ENCODE measurements at places on chromosomes 1 and 21.

GRCh38 chr1:71232786-71233185 is 152.0 kb upstream of the ZRANB2 start:
- no peak for DNase-seq

DNA sequence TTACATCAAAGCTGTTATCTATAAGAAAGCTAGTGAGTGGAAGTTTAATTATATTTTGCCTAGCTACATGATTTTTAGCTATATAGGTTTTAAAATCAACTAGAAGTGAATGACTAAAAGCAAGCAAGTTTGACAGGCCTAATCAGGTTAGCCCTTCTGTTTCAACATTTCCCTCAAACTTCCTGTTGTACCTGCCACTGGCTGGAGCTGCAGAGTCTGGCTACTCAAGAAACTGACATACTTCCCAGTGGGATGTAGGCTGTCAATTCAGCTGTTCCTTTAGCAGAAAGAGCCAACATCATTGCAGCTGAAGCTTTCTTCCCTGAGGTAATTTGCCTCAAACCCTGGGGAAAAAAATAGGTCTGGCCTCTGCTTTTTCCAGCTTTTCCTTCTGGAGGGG is 87.1 kb upstream of the TNR start:
- DNase-seq: no peak

DNA sequence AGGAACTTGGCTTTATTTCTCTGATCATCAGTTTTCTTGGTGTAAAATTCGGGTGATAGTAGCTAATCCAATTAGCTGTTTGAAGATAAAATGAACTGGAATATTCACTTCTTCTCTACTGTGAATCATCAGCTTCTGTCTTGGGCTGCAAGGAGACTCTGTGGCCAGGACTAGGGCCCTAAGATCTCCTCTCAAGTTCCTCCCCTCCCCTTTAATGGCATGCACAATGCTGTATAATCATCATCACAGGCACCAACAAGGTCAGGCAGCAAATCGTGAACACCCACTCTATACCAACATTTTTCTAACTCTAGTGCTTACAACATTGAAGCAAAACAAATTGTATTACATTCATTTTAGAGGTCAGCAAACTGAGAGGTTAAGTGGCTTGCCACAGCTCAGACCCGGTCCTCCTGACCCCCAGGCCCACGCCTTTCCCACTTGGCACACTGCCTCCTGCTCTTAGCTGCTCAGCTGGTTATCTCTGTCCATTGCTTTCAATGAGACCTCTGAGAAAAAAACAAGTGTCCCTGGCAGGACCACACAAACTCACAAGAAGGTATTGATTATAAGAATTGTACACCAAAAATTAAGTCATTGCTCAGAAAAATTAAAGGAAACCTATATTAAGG is 31.8 kb downstream of the LRRC52 start:
- DNase-seq: no peak

DNA sequence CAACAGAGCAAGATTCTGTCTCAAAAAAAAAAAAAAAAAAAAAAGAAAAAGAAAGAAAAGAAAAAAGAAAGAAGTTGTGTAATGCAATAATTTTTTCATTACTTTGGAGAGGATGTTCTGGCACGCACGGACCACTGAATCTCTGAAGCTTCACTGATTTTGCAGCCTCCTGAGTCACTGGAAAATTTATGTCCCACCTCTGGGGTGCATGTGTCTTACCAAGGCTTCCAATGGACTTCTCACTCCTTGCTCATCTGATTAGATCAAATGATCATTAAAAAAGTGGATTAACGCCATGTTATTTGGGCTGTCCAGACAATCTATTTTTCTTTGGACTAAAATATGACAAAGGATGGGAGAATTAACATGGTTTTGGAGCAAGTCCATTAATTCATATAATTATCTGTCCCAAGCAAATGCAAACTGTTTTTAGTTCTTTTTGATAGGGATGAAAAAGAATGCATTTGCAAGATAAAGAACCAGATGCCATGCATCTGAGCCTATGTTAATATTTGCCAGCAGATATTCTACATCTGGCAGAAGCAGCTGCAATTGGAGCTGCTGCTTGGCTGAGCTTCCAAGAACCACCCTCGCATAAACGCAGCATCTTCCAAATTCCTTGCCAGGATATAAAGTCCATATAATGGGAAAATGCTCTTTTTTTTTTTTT is 10.1 kb upstream of the MAP1LC3C start:
- DNase-seq: no peak

DNA sequence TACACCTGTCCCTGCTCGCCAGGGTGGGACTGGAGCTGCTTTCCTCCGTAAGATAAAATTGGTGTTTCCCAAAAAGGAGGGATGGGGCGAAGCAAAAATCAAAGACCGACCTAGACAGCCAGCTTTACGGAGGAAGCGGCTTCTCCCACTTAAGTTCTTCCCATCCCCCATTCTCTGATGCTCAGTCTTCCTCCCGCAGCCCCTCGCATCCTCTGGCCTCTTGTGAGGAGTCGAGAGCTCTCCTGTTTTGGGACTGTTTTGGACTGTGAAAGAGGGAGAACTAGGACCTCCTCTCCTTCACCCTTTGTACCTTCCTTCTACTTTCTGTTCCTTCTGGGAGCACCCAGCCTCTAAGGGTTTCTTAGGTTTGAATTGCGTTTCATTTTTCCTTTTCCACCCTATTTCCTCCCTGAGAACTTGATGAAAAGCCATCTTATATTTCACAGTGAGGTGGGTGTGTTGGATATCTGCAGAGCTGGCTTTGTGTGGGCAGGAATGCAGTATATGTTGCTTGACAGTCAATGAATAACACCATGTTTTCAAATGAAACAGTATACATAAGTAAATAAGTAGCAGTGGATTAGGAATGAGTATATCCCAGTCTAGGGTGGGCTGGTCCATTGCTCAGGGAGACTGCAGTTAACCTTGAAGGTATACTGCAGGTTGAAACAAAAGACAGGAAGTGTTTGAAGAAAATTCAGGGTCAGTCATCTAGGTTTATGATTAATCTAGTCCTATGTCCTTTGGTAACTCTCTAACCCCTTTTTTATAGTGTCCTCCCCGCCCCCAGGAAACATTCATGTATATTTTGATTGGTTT is 848 bp downstream of the CTTNBP2NL start:
- DNase-seq: no peak

- no peak for DNase-seq
These were observed 276.0 kb upstream of the PLD5 start for GRCh38 chr1:242800521-242800920.

DNA sequence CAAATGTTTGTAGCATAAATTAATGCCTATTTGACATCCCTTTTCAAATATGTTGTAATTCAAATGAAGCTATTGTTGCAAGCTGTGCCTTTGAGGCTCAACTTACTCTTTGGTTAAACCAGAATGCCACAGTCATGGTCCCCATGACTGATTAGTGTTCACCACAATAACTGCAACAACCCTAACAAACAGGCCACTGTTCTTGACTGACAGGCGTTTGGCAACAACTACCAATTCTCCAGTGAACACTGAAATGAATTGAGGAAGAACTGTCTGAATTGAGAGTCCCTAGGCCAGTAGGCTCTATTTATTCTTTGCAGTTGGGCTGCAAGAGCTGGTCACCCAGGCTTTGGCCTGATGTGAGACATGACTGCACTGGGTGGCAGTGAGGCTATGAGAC is 6.6 kb upstream of the TMEM167B start:
- no peak for DNase-seq

DNA sequence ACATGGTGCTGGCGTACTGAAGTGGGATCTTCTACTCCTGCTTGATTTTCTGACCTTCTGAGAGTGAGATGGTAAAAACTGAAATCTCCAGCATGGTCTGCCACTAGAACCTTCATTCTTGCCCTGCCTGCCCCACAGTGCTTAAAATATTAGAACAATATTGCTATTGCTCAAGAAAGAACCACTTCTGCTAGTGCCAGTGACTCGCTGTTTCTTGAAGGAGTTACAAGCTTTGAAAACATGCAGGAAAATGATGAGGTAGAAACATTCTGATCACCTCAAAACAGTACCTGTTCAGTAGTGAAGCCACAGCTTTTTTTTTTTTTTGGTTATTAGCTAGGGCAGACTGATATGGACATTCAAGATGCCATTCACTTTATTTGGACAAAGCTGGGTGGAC is 95.3 kb downstream of the BACH1 start:
- no peak for DNase-seq

DNA sequence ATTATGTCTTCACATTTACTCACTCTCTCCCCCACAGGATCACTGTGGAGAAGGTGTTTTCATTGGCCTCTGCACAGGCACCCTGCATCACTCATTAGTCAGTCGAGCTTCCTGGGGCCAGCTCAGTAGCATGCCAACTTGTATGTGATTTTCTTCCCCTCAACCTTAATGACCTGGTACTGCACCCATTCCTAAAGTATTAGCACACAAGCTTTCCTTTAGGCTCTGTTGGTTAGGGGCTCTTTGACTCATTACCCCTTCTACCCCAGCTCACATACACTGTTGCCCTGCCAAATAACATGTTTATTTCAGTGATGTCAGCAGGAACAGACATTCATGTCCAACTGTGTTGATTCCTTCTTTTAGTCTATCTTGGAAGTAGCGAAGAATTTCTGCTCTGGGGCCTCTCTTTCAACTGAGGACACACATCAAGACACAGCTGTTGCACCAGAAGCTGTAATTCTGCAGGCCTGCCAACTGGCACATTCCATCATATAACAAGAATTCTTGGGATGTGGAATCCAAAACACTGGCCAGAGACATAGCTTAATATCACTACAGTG is 603.5 kb upstream of the ADAMTS5 start:
- no peak for DNase-seq

DNA sequence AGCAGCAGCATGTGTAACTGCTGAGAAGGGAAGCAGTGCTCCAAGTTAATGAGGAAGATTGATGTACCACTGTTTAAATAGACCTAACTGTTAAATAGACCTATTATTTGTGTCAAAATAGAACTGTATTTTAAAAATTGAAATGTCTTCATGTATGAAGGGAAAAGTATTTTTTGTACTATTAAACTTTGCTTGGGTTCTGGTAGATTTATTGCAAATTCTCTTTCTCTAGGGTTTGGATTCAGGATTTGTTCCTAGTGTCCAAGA is 128.3 kb downstream of the OSBPL9 start:
- DNase-seq: no peak

GRCh38 chr1:100952104-100952745 is 56.3 kb downstream of the SLC30A7 start:
- no peak for DNase-seq

DNA sequence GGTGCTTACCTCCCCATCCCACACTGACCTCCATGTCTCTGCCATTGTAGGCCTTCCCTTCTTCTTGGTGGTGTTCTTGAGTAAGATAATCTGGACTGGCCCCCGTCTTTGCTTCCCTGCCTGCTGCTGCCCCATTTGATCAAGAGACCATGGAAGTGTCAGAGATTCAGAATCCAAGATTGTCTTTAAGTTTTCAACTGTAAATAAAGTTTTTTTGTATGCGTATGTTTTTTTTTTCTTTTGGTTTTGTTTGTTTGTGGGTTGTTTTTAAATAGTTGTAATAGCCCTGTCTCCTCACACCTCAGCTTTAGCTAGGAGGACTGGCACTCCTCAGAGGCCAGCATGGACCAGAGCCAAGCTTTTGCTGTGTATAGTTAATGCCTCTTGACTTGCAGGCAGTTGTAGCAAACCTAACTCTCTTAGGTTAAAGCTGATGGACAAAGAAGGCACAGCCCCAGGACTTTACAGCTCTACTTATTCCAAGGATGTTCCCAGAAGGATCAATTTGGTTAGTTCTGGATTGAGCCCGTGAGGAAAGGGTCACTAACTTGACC is 5.6 kb upstream of the YBX1 start:
- DNase-seq: no peak

- no peak for DNase-seq
These were observed 265.7 kb upstream of the TMEM51 start for GRCh38 chr1:14887764-14888350.

GRCh38 chr1:71054281-71054731 is 6.7 kb upstream of the PTGER3 start:
- no peak for DNase-seq

DNA sequence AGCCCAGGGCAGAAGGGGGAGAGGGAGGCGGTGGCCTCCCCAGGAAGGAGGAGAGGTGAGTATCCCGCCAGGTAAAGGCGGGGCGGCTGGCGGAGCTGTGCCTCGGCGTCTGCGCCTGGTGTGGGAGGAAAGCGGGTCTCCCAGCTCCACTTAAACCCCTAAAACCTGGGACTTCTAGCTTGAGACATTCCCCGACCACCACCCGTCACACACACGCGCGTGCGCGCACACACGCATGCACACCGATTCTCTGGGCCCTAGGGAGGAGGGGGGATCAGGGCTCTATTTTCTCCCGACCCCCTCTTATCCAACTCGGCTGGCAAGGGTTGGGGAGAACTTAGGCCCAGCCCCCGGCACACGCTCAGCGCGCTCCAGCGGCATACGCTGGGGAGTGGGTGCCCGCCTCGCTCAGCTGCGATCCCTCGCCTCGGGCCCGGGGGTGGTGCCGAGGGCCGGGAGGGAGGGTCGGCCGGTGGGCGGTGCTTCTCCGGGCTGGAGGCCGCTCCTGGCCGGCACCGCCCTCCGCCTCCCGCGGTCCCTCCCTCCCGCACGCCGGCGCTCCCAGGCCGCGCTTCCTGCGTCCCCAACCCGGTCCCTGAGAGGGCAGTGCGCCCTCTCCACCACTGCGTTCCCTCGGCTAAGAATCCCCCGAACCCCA is at the start of gene TMEM51:
Gene TMEM51, plus strand, starts transcription at position 564 of the 658 bp plus-strand sequence. CDS start 61,341 bp downstream, outside the sequence.
- no peak for DNase-seq

DNA sequence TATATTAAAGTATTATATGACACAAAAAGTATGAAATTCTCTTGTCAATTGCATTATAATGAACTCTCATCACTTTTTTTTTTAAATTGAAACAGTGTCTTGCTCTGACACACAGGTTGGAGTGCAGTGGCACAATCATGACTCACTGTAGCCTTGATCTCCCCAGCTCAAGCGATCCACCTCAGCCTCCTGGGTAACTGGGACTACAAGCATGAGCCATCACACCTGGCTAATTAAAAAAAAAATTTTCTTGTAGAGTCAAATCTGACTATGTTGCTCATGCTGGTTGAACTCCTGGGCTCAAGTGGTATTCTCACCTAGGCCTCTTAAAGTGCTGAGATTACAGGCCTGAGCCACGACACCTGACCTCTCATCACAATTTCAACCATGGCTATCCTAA is 259.3 kb downstream of the S1PR1 start:
- no peak for DNase-seq

GRCh38 chr1:115506924-115507589 is 134.7 kb upstream of the VANGL1 start:
- DNase-seq: no peak
